ENCODE measurements at places on chromosomes 4 and X. TPM values are rescaled to one million over a fixed set of nuclear protein-coding genes. Genes with fewer than 3 reads are reported as not detected.

The GRPR gene
- 0.52 TPM for total RNA-seq

- no peak for DNase-seq
These were observed 77.8 kb downstream of the SORBS2 start for GRCh38 chr4:185734214-185734613.

DNA sequence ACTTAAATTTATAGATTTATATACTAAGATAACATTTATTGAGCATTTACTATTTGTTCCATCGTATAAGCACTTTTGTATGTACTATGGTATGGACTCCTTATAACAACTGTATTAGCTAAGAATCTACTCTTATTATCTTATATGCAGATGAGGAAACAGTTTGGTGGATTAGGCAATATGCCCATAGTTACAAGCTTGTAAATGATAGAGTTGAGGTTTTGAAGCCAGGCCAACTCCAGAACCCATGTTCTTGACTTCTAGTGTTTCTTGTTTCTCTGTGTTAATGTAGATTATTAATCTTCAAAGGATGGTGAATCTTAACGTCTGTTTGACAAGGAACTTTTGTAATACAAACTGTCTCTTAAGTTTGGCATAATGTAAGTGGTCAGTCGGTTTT lies 71.3 kb downstream of the STIM2 start:
- DNase-seq: no peak

DNA sequence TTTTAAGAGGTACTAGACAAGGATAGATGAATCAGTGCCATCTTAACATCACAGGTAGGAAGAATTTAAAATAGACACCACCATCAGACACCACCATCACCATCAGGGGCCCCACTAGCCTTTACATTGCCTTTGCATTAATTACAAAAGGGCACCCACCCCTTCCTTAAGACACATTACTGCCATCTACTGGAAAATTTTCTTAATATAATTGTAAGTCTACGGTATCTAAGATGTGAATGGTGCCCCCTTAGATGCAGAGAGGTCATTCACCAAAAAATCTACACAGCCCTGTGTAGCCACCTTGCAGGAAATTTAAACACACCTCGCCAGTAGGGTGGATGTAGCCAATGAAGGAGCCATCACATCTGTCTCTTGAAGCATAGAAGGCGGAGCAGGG lies 184.1 kb downstream of the MID1IP1 start:
- DNase-seq: peak; percentile 51

The TEX11 gene
- total RNA-seq: not detected

The IL13RA1 gene
- total RNA-seq: 7.2 TPM

DNA sequence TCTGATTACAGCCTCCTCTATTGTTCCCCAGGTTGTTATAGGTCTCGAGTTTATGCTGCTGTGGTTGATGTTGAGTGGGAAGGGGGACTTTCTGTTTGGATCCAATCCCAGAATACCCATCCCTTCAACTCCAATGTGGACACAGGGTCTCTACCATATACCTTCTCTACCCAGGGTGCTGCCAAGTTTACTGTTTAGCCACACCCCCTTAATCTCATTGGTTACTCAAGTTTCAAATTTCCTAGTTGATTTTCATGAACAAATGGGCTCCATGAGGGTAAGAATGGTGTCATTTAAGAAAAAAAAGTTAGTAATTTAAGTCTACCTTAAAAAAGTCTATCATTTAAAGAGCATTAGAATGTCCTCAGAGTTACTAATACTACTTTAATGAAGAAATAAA lies 3.6 kb upstream of the SPP1 start:
- DNase-seq: no peak

The SMARCA1 gene
- 56.9 TPM for total RNA-seq

GRCh38 chrX:20527558-20528011 lies 260.9 kb upstream of the RPS6KA3 start:
- peak; percentile 60 for DNase-seq

- DNase-seq: no peak
These were observed 63.8 kb upstream of the FAM120C start for GRCh38 chrX:54246866-54247265.

GRCh38 chr4:17283832-17284231 lies 228.1 kb downstream of the QDPR start:
- no peak for DNase-seq
